ENCODE measurements at places on chromosomes 4 and X. TPM values are rescaled to one million over a fixed set of nuclear protein-coding genes. Genes with fewer than 3 reads are reported as not detected.

Gene DDX60
- polyA plus RNA-seq, result 0.90 TPM

Gene CTSO
- polyA plus RNA-seq, result 2.6 TPM

Gene SLITRK4
- 0.02 TPM for polyA plus RNA-seq

Gene AKAP4
- polyA plus RNA-seq, result not detected

Gene OTUD6A
- polyA plus RNA-seq, result not detected

Gene MSANTD1
- polyA plus RNA-seq, result 0.16 TPM

Gene CXCL8
- polyA plus RNA-seq, result 1.1 TPM

Gene ADH6
- polyA plus RNA-seq, result not detected

Gene SPINK2
- polyA plus RNA-seq, result 0.41 TPM

Gene SLC38A5
- polyA plus RNA-seq, result 16.3 TPM

Gene GLRA3
- polyA plus RNA-seq, result not detected

Gene POF1B
- polyA plus RNA-seq, result 25.4 TPM

Gene HS6ST2
- 0.81 TPM for polyA plus RNA-seq

Gene MAGEB1
- not detected for polyA plus RNA-seq

Gene PAGE5
- not detected for polyA plus RNA-seq

Gene FAM9B
- polyA plus RNA-seq, result not detected

Gene PCDH18
- polyA plus RNA-seq, result 0.75 TPM

Gene PAGE1
- polyA plus RNA-seq, result not detected

Gene TMPRSS11A
- polyA plus RNA-seq, result 57.7 TPM
